IMR-90 (cell line): ENCODE measurements at places on chromosomes 4 and X.
A peak's percentile ranks its signal among the peaks of the same experiment; 100 is the strongest.

- no peak for DNase-seq
These were observed 315.4 kb downstream of the ANTXR2 start for GRCh38 chr4:79757600-79757999.

- DNase-seq, result no peak
These were observed 88.3 kb downstream of the SLC34A2 start for GRCh38 chr4:25743971-25744370.

DNA sequence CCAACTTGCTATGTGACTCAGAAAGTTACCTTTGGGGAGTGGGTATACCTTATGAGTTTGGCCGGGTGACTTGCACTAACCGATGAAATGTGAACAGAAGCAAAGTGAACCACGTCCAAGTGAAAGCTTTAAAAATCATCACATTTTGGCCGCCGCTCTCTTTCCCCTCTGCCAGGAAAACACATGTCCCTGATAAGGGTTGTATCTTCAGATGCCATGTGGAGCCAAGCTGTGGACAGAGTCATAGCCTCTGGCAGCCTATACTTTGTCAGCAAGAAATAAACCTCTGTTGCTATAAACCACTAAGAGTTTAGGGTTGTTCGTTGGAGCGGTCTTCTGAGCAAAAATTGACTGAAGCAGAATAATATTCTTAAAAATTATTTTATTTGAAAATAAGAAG lies 92.3 kb downstream of the PRDM5 start:
- peak; percentile 21 for DNase-seq

DNA sequence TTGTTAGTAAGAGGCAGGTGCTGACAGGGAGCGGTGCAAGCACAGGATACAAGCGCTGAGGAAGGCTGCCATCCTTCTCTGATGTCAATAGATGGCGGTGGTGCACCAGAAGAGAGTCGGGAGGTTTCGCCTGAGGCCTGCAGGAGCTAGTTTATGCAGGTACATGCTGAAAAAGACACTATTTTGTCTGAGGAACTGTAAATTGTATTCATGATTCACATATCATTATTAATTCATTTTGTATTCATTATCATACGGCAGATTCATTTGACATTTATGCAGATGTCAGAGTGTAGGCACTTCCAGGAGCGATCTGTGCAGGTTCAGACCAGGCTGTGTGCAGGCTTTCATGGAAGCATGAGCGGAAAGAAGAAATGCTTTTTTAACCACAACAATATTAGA lies 824.0 kb downstream of the STIM2 start:
- peak; percentile 42 for DNase-seq

GRCh38 chrX:47710252-47710651 lies 51.3 kb upstream of the UXT start:
- DNase-seq, result no peak

DNA sequence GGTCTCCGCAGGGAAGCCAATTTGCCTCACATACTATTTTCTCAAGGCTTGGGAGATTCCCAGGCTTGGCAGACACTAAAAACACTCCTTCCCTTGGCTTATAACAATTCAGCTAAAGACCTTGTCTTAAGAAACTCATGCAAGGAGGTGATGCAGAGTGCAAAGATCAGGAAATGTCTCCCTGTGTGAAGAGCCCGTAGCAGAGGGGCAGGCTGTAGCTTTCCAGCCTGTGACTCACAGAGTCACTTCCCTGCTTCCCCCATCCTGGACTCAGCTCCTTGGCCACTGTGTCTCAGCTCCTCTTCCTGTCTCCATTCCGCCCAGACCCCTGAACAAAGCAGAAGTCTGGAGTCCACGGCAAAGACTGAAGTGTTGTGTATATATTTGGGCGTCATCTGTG lies 56.1 kb downstream of the KDR start:
- no peak for DNase-seq

GRCh38 chr4:25308306-25308705 lies 4.3 kb upstream of the ZCCHC4 start:
- no peak for DNase-seq

GRCh38 chrX:119518371-119518770 lies 46.8 kb downstream of the STEEP1 start:
- DNase-seq, result no peak

- peak; percentile 60 for DNase-seq
These were observed 22.8 kb upstream of the CENPVL3 start for GRCh38 chrX:51641421-51642021.

GRCh38 chr4:126708716-126709115 lies 924.0 kb upstream of the INTU start:
- no peak for DNase-seq

DNA sequence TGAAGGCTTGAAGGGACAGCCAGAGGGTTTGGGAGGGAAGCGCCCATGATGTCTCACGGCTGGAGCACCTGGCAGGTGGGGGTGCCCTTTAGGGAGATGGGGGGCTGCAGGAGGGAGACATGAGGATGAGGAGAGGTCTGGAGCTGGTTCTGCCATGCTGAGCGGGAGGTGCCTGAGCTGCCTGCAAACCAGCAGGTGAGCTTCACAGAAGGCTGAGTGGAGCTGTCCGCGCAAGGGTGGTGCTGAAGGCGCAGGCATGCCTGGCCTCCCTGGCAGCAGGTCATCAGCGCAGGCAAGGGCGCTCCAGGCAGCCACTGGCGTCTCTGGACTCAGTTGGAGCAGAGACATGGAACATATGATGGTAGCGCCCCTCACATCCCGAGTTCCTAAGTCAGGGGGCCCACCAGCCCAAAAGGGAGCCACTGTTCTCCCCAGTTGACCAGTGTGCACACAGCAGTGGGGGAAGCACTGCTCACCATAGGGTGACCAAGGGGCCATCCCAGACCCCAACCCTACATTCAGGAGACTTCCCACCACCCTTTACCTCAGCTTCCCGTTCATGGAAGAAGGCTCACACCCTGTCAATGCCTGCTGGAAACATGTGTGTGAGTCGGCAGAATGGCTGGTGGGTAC lies 25.8 kb downstream of the ADRA2C start:
- DNase-seq, result peak; percentile 8

DNA sequence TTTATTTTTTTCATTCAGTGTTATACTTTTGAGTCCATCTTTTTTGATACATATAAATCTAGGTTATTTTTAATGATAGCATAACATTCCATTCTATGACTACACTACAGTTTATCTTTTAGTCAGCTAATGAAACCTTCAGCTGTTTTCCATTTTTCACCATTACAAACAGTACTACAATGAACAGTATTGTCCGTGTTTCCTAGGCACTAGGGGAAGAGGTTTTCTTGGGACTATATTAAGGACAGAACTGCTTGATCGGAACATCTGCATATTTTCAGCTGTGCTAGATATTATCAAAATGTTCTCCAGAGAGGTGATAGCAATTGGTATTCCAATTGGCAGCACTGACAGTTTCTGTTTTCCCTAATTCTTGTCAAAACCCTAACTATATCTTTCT lies 44.3 kb upstream of the HCCS start:
- no peak for DNase-seq

- DNase-seq, result no peak
These were observed 57.8 kb downstream of the FRMPD3 start for GRCh38 chrX:107507093-107507743.

DNA sequence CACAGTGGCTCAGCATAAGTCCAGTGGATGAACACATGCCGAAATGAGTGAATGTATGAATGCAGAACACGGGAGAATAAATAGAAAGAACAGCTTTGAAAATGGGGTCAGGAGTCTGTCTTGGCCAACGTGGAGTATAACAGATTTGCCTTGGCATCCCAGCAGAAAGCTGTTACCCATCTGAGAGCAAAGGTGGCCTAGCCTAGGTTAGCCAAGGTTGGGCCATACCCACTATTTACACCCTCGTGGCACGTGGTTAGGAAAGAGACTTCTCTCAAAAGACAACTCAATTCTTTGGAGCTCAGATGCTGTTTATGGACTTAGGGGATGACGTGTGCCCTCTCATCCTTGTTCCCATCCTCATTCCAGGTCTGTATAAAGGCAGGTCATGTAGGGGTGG lies 127.3 kb downstream of the NSUN7 start:
- no peak for DNase-seq

DNA sequence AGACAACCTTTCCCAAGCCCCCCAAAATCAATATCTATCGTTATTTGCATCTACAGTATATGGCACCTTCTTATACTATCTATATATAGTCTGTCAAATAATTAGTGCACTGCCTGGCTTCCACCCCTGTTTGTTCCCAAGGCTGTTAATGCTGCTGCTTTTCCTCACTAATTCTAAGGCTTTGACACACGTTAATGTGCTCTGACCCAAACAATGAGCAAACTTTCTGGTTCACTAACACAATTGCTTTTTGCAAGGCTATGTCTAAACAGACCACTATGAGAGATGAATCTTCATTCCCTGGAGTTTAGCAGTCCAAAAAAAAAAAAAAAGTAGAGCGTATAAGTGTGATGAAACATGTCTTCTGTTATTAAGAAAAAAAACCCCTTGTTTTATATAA lies 360.9 kb upstream of the AGA start:
- no peak for DNase-seq

DNA sequence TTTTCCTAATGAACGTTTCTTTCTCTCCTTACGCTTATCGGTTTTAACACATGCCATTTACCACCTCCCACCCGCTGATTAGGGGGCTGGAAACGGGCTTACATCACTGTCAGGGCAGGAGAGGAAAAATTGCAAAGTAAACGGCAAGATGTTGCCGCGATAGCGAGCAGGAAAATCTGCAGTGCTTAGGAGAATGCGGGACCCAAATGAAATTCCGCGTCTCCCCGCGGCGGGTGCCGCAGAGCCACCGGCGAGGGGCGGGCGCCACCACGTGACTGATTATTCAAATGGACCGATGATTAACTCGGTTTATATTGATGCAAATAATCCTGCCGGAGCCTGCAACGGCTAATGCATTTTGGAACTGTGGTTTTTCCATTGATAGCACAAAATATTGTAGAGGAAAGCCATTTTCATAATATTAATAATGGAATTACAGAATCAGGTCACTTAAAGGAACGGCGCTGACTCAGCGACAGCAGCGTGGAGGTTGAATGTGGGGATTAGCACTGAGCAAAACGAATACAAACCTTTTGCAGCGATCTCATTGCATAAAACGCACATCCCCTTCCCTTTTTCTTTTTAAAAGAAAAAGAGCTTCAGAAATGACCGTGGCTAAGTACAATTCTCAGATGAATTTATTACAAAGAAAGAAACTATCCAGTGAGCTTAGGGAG lies 224.2 kb downstream of the STIM2 start:
- DNase-seq, result peak; percentile 2

- DNase-seq, result no peak
These were observed 2.5 kb downstream of the ARHGEF9 start for GRCh38 chrX:63782515-63782914.

- DNase-seq, result no peak
These were observed 103.5 kb upstream of the FRMPD4 start for GRCh38 chrX:12034741-12035140.

- DNase-seq, result no peak
These were observed 46.5 kb downstream of the EGF start for GRCh38 chr4:109959195-109959594.

DNA sequence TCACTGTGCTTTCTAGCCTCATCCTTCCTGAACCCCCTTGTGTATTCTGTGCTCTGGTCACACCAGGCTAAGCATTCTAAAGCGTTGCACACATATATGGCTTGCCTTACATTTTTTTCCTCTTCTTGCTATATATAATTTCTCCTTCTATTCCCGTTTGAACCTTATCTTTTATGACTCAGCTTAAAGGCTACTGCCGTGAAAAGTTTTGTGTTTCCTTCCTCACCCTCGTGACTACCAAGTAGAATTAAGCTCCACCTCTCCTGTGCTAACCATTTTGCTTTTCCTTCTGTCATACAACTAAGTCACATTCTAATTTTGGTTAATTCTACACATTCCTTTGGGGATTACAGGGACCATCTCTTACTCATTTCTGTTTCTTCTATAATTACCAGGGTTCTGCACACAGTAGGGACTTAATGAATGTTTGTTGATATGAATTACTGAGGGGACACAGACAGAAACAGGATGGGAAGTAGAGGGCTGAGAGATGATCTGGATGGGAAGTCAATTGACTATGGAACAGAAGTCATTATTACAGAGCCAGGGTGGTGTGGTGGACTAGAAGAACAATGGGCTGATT lies 67.1 kb downstream of the DOCK11 start:
- DNase-seq, result no peak

GRCh38 chr4:21139327-21139726 lies 439.1 kb downstream of the PACRGL start:
- no peak for DNase-seq
